ENCODE measurements at places on chromosomes 6 and 20.

DNA sequence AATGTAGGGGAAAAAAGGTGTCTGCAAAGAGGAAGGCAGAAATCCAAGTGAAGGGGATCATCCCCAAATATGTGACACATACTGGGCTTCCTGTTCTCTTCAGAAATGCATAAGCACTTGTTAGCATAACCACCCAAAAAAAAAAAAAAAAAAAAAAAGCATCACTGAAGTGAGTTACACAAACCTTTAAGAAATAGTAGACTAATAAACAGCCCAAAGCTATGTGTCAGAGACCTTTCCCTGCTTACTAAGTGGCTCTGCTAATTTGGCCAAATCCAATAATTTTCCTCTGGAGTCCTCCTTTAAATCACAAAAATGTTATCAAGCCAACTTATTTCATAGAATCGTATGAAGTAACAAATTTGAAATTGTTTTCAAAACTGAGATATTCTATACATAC, 7.5 kb upstream of the DST start:
- DNase-seq = no peak

- DNase-seq = no peak
Measured at GRCh38 chr20:14117768-14118167, 122.5 kb downstream of the MACROD2 start.

GRCh38 chr6:108541843-108542759, 18.6 kb upstream of the FOXO3 start:
- DNase-seq = peak; percentile 41

GRCh38 chr6:161772176-161772575, 498.3 kb upstream of the AGPAT4 start:
- no peak for DNase-seq

GRCh38 chr6:136410201-136411024, 120.8 kb upstream of the BCLAF1 start:
- no peak for DNase-seq

GRCh38 chr6:16043171-16044135, 85.4 kb upstream of the MYLIP start:
- no peak for DNase-seq

DNA sequence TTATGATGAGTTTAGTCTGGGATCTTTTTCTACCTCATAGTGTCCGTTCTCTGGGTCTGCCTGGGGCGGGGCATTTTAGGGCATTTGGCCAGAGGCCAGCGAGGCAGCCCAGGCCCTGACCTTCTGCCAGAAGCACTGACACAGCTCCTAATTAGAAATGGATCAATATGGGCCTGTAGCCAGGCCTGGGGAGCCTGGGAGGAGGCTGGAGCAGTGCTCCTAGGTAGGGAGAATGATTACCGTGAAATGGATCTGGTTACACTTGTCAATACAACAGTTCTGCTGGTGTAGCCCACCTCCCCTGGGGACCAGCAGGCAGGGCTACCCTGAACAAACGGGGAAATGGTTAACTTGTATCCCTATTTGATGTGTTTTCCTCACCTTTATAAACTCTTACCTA, 23.0 kb downstream of the RALY start:
- DNase-seq = no peak

DNA sequence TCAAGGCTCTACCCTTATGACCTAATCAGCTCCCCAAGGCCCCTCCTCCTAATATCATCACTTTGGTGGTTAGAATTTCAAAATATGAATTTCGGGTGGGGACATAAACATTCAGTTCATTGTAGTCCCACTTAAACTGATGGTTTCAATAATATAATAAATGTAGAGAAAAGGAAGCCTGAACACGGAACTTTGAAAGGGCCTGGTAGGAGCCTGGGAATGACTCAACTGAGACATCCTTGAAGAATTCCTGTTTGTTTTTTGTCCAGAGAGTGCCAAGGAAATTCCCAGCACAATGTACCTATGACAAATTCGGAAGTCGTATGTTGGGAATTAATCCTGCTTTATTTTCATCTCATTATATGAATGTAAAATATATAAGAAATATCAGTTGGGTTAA, 457.9 kb downstream of the PLCB1 start:
- DNase-seq = no peak

DNA sequence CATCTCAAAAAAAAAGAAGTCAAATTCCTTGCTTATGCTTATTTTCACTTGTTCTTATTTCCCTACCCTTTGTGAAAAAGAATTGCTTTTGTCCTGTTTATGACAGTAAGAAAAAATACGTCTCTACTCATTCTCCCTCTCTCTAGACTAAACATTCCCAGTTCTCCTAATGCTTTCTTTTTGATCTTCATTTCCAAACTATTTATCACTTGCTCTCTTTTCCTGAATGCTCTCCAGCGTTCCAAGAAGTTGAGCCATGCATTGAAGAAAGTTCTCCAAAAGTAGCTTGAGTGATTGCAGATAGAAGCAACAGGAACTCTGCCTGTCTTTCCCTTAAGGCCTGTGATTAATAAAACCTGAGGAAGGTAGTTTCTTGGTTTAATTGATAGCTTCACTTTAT, 53.1 kb upstream of the TMEM170B start:
- DNase-seq = no peak

DNA sequence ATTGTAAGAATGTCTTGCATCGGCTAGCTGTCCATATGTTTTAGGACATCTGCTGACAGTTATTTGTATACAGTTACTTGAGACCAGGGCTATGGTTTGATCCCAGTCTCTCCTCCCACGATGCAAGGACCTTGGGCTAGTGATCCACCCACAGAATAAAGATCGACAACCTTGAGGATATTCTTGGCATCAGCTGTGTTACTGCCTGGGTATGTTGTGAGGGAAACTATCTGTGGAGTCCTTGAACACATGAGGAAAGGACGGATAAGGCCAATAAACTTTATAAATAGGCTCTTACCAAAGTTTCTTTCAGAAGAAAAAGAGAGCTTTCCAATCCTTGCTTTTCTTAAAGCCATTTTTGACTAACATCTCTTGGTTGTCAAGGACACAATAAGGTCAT, 70.8 kb upstream of the HEY2 start:
- DNase-seq = no peak

GRCh38 chr6:13488015-13488895, 855 bp upstream of the GFOD1 start:
- DNase-seq = no peak

GRCh38 chr20:4369798-4370124, 351.9 kb upstream of the PRND start:
- no peak for DNase-seq

DNA sequence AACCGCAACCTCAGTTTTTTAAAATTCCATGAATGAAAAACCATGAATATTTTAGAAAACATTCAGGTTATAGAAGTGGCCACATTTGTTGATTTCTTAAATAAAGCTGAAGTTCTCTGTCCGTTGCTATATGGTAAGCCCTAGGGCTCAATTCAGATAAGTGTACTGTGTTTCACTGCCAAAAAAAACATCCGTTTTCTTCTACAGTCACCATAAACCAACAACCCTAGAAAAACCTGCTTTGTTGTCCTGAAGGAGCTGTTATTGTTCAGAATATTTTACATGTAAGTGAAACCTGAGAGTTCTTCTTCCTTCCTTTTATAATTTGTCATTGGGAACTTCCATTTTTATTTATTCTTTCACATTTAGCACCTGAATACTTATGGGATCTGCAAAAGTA, 274.1 kb downstream of the TFAP2A start:
- no peak for DNase-seq

GRCh38 chr20:17171746-17172280, 55.0 kb upstream of the PCSK2 start:
- no peak for DNase-seq

DNA sequence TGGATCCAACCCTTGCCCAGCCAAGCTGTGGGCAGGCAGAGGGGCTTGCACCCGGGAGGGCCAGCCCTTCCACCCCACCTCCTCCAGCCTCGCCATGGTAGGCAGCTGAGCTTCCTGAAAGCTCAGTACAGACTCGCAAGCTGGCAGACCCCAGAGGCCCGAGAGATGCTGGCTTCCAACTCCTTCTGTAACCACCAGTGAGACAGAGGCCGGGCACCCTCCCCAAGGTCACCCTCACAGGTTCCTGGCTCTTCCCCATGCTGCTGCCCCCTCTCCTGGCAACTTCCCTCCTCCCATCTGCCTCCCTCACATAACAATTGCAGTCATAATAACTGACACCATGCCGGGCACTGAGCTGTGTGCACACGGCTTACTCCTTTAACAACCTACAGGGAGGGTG, 26.2 kb upstream of the NOL4L start:
- no peak for DNase-seq

GRCh38 chr6:111894272-111894671, 21.0 kb upstream of the FYN start:
- DNase-seq = no peak

DNA sequence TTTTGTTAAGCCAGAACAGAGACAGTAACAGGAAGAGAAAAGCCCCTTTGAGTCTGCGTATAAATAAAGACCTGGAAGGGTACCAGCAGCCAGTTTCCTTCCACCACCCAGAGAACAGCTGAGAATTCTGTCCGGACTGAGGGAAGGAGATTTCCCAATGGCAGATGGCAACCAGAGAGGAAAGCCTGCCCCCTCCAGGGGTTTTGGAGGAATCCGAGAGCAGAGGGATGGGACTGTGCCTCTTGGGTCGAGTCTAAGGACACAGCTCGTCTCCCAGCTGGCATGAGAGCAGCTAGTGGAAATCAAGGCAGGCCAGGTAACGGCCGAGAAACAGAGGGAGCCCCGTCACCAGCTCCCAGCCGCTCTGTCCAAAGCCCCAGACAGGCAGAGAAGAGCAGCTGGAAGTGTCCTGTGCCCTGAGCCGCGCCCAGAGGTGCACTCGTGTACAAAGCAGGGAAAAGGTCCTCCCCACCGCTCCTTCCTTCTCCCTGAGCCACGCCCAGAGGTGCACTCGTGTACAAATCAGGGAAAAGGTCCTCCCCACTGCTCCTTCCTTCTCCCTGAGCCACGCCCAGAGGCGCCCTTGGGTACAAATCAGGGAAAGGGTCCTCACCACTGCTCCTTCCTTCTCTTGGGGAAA, 134.0 kb upstream of the SNX9 start:
- no peak for DNase-seq

DNA sequence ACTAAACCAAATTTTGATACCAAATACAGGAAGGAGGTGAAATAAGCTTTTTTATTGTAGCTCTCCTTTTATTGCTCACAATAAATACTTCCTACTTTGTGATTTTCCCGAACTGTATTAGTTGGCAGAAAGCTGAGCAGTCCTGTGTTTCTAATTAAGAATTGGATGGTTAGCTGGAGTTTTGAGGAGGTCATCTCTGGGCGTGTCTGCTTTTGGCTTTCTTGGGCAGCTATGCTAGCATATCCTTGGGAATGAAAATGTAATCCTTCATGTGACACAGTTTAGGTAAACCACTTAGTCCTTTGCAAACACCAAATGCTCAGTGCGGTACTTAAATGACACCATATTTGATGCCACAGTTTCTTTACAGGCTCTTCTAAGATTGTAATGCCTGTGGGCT, 67.5 kb downstream of the MTHFD1L start:
- no peak for DNase-seq

- no peak for DNase-seq
Measured at GRCh38 chr6:3391902-3392458, 64.9 kb downstream of the SLC22A23 start.

DNA sequence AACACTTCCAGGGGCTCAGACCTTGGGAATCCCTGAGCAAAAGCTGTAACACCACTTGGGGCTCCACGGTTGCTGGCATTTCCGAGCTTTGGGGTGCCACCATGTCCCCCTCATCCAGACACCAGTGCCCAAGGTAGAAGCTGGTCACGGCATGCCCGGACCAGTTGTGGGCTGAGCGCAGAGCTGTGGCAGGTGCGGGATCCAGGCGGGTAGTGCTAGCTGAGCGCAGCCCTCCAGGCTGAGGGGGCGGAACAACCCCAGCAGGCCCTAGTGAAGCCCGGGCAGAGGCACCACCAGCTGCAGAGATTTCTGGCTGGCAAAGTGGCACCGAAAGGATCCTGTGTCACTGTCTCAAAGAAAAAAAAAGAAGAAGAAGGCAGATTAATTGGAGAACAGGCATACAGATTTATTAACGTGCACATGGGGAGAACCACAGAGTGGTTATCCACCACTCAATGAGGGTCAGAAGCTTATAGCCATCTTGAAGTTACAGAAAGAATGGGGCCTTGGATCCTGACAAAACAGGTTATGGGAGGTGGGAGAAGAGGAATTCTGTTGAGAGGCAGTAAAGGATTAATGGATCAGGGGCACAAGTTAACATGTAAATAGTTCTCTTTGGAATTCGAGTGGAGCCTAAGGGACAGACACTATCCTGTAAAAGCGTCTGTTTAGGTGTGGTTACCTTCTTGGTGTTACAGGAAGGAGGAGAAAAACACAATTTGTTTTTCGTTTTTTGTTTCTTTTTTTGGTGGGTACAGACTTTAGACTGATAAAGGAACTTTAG, 107.5 kb downstream of the CD24 start:
- DNase-seq = no peak

DNA sequence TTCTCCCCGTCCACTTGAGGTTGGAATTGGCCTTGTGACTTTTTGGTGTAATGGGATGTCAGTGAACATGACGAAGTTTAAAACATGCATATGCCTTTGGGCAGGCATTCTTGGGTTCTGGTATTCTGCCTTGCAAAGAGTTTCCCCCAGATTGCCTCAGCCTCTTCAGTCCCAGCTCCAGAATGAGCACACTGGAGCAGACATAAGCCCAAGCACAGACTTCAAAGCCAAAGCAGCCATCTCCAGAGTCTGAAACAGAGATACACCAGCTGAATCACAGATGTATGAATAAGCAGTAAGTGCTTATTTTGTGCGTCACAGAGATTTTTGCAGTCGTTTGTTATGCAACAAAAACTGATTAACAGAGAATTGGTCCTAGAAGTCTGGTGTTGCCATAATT, 546.0 kb downstream of the FRK start:
- no peak for DNase-seq

DNA sequence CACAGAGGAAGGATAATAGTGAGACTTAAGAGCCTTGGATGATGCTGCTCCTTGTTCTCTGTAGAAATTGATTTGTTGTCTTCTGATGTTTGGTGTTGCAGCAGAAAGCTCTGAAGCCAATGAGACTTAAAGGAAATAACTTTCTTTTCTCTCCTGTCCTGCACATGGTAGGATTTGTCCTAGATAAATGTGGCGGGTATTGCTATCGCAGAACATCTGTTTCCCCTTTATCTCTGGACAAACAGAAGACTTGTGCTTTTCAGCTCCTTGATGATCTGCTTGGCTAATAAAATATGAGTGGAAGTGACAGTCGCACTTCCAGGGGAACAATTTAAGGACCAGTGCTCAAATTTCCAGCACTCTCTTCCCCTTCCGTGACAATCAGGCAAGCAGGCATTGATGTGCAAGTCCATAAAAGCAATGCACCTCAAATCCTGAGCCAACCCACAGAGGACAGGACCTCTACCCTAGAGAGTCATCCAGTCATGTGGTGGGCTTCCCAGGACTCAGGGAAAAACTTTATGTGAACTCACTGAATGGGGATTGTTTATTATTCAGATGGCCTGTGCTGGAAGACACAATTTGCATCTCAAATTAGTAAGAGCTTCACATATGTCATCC, 9.9 kb upstream of the NCR2 start:
- DNase-seq = no peak

DNA sequence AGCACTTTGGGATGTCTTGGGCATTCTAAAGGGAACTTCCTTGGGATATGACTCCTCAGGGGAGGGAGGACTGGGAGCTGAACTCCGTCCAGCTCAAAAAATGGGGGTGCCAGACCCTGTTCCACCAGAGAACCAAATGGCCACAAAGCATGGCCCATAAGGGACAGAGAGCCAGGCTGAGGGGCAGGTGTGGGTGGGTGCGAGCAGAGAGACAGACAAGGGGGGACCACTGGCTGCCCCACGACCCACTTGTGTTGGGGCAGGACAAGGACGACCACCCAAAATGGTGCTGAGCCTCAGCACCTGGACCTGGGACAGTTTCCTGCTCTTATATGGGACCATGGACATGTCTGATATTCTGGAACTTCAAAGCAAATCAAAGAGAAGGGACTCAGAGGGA, 148.2 kb upstream of the MLN start:
- DNase-seq = no peak

All from activated gamma-delta T cell treated with anti-CD3 and anti-CD28 coated beads, Interleukin-2, amount 50 U/mL, for 16 hours (primary cell).